ENCODE measurements at places on chromosomes 5 and 9. TPM values are rescaled to one million over a fixed set of nuclear protein-coding genes. Genes with fewer than 3 reads are reported as not detected.

- no peak for DNase-seq
- H3K4me3 ChIP-seq = no peak overlapping the region
- H3K27me3 ChIP-seq = no peaks in the 10 kb centered on the region
- no peak overlapping the region for H3K27ac ChIP-seq
Measured at GRCh38 chr9:6833518-6834192, 75.9 kb downstream of the KDM4C start.

- H3K4me1 ChIP-seq = no peaks in the 10 kb centered on the region
- H3K36me3 ChIP-seq = no peaks in the 10 kb centered on the region
- DNase-seq = no peak
- no peaks in the 10 kb centered on the region for H3K27me3 ChIP-seq
- H3K27ac ChIP-seq = no peak overlapping the region
Measured at GRCh38 chr5:27465140-27465539, 426.8 kb upstream of the CDH9 start.

DNA sequence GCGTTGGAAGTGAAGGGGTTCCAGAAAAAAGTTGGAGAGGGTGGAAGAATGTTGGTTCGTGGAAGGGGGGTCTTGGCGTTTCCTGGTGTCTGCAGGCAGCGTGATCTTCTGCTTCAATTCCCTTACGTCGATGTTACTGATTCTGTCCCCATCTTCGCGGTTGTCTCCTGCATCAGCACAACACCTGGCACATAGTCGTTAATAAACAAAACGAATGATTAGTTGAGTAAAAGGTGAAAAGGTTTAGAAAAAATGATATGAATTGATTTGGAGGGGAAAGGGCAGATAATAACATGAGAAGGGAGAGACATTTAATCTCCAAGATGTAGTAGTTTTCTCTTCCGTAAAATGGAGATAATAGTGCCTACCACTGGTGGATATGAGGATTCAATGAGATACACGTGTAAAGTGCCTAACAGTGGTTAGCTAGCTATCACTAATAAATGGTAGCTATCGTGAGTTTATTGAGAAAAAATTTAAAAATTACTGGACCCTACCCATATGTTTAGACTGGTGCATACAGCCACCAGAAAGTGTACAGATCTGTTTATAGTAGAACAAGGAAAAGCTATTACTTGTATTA lies 556 bp downstream of the MTREX start:
- no peaks in the 10 kb centered on the region for H3K27me3 ChIP-seq
- H3K36me3 ChIP-seq = peaks cover 8% of the 10 kb centered on the region
- DNase-seq = no peak
- peak overlapping the region; percentile 95 for H3K4me3 ChIP-seq
- peaks cover 39% of the 10 kb centered on the region for H3K4me1 ChIP-seq

DNA sequence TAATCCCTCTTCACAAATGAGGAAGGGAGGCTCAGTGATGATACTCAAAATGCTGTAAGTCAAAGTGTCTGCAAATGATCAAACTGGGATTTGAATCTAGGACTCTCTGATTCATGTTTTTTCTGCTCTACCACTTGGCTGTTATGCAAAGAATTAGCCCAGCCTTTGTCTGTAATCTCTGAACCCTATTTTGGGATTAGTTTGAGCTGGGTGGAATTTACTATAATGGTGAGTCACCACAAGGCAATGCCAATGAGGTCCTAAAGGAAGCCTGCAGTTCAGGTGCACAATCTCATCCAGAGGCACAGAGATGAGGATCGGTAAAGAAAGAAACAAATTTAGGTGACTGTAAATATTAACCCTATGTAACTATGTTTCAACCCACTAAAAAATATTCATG lies 29.2 kb downstream of the RFK start:
- no peaks in the 10 kb centered on the region for H3K27me3 ChIP-seq
- no peak overlapping the region for H3K27ac ChIP-seq
- H3K4me3 ChIP-seq = no peak overlapping the region
- H3K36me3 ChIP-seq = no peaks in the 10 kb centered on the region
- H3K4me1 ChIP-seq = peaks cover 6% of the 10 kb centered on the region

- no peak overlapping the region for H3K27ac ChIP-seq
- no peaks in the 10 kb centered on the region for H3K4me1 ChIP-seq
- no peak for DNase-seq
- no peaks in the 10 kb centered on the region for H3K27me3 ChIP-seq
- no peaks in the 10 kb centered on the region for H3K36me3 ChIP-seq
Measured at GRCh38 chr5:56026863-56027300, 32.1 kb upstream of the IL6ST start.

GRCh38 chr5:3010301-3010952 lies 258.9 kb upstream of the IRX2 start:
- no peak overlapping the region for H3K4me3 ChIP-seq
- no peaks in the 10 kb centered on the region for H3K36me3 ChIP-seq
- H3K27me3 ChIP-seq = no peaks in the 10 kb centered on the region
- no peak for DNase-seq
- H3K27ac ChIP-seq = no peak overlapping the region

The DMAC1 gene
- total RNA-seq = 17.0 TPM

The LRRC70 gene
- 6.7 TPM for total RNA-seq

All from tibial nerve (tissue), 4 donors.